ENCODE measurements at places on chromosomes 1 and 21.

DNA sequence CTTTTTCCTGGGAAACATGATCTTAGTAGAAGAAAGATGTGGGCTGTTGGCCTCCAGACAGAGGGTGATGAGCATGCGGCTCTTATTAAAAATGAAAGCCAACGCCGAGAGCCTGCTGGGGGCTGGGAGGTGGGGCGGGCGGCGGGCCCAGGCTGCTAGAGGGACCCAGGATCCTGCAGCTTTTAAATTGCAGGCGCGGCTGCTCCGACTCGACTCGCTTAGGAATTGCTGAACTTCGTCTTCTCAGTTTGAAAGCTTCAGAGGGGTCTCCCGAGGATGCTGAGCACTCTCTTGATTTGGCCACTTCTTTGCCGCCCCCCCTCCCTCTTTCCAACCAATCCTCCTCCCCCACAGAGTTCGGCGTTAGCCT is 1.2 kb downstream of the AGPAT3 start:
- peak; percentile 69 for DNase-seq

GRCh38 chr1:232046451-232047306 is 420.1 kb downstream of the DISC1 start:
- DNase-seq = no peak

GRCh38 chr1:3133686-3134085 is 64.7 kb downstream of the PRDM16 start:
- DNase-seq = no peak

GRCh38 chr1:192604979-192605620 is 29.5 kb downstream of the RGS1 start:
- DNase-seq = peak; percentile 18

DNA sequence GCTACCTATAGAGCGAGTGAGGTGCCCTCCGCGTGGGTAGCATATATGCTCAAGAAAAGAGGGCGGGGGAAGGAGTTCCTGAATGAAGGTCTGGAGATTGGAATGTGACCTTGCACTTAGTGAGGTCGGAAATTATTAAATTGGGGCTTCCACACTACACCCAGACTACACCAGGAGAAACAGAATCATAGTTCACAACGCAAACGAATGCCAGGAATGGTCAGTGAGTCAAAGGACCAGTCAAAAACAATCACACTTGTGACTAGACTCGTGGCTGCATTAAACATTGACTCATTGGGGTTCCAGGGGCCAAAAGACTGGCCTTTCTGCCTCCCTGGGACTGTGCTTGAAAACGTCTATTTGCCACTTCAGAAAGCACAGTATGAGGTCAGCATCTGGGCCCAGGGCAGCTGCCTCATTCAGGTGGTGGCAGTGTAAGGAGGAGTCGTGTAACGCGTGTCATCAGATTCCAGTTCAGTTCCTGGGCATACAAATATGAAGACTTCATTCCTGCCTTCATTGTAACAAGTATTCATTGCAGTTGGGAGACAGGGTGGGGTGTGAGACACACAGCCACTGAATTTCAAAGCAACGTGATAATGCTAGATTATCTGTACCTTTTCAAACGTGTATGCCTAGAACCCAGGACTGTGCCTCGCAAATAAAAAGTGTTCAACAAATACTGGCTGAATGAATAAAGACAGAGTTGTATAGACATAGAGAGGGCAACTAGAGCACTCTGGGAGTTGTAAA is at the start of gene YOD1:
YOD1 (minus strand) TSS at position 18 of the 753 bp plus-strand sequence. CDS start 178 bp downstream, outside the sequence.
- DNase-seq = no peak

DNA sequence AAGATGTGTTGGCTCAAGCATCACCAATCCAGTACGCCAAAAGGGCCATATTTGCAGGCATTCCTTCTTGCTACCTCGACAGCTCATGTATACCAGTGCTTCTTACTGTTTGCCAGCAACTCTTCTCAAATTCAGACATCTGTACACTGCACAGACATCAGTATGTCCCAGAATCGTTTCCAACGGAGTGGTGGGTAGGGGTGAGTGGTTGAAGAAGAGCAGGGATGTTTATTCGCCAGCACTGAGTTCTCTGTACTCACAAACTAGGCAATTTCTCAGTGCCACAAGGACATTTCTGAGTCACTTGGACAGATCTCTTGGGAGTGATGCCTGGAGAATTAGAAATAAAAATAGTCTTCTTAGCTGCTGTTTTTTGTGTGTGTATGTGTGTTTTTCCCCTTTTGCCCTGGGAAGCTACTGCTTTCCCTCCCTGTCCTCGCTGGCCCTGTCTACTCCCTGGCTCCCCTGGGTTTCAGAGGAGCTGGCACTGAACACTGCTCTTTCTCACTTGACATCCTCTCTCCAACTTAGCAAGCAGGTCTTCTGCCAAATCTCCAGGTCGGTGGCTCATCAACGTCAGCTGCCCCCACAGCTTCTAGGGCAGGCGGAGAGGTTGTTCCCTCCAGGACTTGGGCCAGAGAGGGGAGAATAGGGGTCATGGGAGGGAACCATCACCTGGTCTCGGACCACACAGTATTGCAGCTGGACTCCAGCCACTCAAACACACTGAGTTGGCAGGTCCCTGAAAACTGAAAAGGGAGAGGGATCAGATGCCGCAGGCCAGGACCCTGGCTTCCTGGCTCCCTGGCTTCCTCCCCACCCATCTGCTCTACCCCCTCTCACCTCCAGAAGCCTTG is 90.5 kb downstream of the NMNAT2 start:
- DNase-seq = peak; percentile 49

DNA sequence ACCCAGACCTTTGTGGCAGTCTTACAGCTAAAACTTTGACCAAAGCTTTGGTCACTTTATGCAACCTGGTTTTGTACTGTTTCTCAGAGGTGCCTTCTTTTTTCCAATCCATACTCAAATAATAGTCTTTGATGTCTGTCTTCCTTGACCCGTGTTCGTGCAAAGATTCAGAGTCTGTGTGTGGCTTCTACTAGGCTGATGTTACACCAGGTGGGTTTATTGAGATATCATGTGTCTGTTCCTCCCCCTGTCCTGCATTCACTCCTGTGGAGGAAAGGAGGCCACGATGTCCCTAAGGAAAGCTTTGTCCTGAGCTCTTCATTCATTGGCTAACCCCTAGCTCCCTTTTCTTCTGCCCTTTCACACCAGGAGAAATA is 15.0 kb upstream of the IKBKE start:
- no peak for DNase-seq

GRCh38 chr1:186492531-186493291 is 31.8 kb upstream of the PDC start:
- DNase-seq = no peak

DNA sequence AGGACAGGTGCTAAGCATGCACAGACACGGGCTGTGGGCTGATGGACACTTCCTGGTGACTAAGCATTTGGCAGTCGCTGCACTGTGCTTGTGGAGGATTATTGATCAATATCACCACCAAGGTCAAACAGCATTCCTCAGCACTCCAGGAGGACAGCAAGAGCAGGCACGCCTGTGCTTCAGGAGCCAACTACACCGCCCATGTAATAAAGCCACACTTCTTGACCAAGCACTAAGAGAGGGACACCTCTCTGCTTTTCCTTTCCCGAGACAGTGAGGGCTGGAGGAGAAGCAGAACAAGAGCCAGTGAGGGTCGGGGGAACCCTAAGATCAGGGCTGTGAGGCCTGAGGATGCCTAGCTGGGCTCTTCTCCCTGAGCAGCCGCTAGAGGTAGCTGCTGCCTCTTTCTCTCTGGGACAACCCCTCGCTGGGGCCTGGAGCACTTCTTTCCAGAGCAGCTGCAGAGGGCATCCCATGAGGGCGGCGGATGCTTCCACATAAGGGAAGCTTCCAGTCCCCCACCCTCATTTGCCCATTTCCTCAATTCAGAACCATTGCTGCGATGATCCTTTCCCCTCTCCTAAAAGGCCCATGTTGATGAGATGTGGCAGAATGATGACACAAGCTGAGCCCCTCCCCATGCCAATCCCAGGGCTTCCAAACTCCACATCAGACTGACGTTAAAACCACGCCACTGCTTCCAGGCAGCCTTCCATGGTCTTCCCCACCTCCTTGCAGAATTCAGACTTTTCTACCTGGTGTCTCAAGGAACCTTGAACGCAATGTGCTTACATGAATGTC is 19.1 kb downstream of the RAB7B start:
- peak; percentile 90 for DNase-seq

GRCh38 chr1:22846458-22846857 is 126.2 kb downstream of the LACTBL1 start:
- no peak for DNase-seq

GRCh38 chr1:7424352-7424890 is 346.7 kb upstream of the VAMP3 start:
- DNase-seq = no peak

DNA sequence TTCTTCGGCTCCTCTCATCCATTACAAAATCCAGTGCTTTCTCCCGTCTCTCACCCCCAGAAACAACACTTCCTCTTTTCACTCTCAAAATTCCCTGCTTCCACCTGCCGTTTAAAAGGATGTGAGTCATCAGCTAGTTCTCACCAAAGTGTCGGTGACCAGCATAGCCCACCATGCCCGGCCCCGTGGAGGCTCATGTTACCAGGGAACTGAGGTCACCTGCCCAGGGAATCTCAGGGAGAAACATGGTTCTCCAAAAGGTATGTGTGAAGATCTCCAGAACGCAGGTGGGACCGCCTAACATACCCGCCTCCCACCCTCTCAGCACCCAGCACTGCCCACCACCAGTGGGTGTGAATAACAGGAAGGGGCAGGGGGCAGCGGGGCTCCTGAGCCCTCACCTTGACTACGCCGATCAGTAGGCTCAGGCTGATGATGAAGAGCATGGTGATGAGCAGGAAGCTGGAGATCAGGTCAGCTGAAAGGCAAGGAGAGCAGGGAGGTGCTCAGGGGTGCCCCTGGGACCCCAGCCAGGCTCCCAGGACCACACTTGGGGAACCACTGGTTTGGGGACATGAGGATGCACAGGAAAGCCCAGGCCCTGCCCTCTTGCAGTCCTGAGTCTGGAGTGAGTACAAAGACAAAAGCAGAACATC is 16.2 kb downstream of the LAPTM5 start:
- no peak for DNase-seq

DNA sequence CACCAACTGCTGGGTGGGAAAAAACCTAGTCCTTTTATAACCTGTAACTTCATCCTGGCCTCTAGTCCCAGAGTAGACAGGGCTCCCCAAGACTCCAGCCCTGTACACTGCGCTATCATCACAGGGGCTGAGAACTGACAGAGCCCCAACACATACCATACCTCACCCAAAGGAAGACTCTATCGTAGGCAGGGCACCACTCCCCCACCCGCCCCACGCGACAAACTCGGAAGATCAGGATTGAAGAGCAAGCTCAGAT is 15.8 kb downstream of the INPP5B start:
- no peak for DNase-seq

DNA sequence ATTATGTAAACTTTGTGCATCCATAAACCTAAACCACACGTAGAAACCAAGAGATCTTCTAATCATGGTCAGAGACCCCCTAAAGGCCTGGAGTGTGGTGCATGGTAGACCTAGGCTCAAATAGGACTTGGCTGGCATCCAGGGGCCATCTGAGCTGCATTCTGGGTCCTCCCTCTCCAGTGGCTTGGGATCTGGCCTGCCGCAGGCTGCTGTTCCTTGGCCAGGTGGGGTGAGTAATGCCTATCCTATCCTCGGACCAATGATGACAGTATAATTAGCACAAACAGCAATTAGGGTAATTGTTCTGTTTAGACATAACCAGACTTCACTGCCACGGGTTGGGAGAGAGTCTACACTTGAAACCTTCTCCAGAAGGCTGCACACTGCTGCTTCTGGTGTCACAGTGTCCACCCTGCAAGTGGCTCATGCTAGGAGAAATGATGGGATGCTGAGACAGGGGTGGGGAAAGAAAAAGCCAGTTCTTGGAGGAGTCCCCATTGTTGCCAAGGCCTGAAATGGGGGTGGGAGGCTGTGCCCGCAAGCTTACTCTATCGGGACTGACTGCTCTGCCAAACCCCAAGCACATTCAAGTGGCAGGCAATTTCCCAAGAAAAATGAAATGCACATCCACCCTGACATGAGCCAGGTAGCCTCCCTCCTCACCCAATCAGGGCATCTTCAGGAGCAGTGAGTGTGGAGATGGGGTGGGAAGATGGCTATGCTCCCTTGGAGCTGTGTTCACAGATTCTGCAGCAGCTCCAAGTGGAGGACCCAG is 12.5 kb upstream of the PKP1 start:
- DNase-seq = no peak

DNA sequence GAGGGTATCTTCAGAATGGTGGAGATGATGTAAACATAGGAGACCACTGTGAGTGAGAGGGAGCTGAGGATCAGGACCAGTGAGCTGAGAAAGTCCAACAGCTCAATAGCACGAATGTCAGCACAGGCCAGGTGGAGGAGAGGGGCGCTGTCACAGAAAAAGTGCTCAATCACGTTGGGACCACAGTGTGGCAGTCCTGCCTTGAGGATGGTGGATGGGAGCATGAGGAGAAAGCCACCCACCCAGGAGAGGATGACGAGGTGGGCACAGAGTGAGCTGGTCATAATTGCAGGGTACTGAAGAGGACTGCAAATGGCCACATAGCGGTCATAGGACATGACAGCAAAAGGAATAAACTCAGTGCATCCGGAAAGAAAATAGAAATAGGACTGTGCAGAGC is 8.1 kb downstream of the OR11L1 start:
- DNase-seq = no peak

DNA sequence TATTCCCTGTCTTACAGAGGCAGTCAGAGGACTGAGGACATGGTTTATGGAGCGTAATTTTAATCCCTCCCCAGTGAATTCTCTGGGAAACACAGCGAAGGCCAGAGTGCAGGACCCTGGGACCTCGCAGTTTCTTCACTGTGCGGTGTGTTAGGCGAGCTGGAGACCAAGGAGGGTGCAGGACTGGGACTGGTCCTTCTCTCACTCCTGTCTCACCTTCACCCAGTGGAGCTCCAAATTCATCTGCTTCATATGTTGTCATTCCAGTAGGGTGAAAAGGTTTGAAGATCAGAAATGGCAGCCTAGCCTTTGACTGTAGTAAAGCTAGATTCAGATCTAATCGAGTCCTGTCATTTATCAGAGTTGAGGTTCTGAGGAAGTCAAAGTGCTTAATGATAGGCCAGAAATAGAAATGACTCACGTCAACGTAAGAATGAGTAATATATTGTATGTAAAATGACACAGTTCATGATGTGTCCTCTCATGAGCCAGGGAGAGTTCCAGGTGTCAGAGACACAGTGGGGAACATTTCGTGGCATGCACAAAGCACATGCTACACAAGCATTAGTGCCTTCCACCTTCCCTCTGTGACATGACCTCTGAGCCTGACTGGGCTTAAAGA is 647.5 kb downstream of the SMYD3 start:
- no peak for DNase-seq

- no peak for DNase-seq
Measured at GRCh38 chr1:91708691-91709090, 177.3 kb downstream of the TGFBR3 start.

Measured in muscle of back (tissue), 13 donors.